T-cell (primary cell): ENCODE measurements at places on chromosomes 6 and 20. TPM values are rescaled to one million over a fixed set of nuclear protein-coding genes. Genes with fewer than 3 reads are reported as not detected.
A peak's percentile ranks its signal among the peaks of the same experiment; 100 is the strongest.

- H3K4me1 ChIP-seq, result no peaks in the 10 kb centered on the region
- no peak for DNase-seq
- H3K4me3 ChIP-seq, result no peak overlapping the region
- no peaks in the 10 kb centered on the region for H3K27me3 ChIP-seq
Observed at GRCh38 chr6:34065466-34066217, 80.2 kb downstream of the GRM4 start.

- H3K27ac ChIP-seq, result no peak overlapping the region
- H3K4me3 ChIP-seq, result no peak overlapping the region
- no peak for DNase-seq
- H3K4me1 ChIP-seq, result peaks cover 3% of the 10 kb centered on the region
- H3K27me3 ChIP-seq, result no peaks in the 10 kb centered on the region
Observed at GRCh38 chr20:24506146-24506545, 36.7 kb downstream of the SYNDIG1 start.

DNA sequence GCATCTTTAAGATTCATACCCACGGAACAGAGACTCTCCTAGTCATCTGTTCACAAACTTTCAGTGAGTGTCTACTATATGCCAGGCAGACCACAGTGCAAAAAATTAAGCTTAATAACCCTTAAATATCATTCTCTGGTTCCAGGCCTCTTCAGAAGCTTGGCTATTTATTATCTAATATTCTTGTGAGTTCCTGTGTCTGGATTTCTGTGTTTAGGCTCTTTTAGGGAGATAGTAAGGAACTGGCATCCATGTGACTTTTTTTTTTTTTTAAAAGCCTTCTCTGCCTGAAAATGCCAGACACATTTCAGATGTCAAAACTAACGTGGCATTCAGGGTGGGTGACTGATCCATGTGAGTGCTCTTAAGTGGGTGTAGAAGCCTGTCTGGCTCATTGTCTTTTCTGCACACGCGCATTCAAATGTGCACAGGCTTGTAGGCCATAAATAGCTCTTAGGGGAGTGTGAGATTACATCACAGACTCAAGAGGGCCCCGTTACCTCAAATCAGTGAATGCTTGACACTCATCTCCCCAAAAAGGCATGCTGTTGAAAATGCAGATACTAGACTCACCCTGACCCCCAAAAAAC, 141.9 kb downstream of the GMPR start:
- H3K27me3 ChIP-seq, result no peaks in the 10 kb centered on the region
- no peaks in the 10 kb centered on the region for H3K36me3 ChIP-seq
- H3K4me1 ChIP-seq, result no peaks in the 10 kb centered on the region
- H3K4me3 ChIP-seq, result no peak overlapping the region
- no peak for DNase-seq

GRCh38 chr6:127832381-127832780, 68.5 kb downstream of the THEMIS start:
- H3K4me1 ChIP-seq, result peaks cover 5% of the 10 kb centered on the region
- no peaks in the 10 kb centered on the region for H3K27me3 ChIP-seq
- H3K27ac ChIP-seq, result no peak overlapping the region
- no peak overlapping the region for H3K4me3 ChIP-seq
- DNase-seq, result no peak
- H3K36me3 ChIP-seq, result peaks cover 31% of the 10 kb centered on the region

Gene GPX5
- not detected for total RNA-seq

Gene CCND3
- total RNA-seq, result 532 TPM

Gene NRN1
- total RNA-seq, result not detected

Gene ZNF334
- 0.14 TPM for total RNA-seq

Gene DNAH8
- not detected for total RNA-seq

DNA sequence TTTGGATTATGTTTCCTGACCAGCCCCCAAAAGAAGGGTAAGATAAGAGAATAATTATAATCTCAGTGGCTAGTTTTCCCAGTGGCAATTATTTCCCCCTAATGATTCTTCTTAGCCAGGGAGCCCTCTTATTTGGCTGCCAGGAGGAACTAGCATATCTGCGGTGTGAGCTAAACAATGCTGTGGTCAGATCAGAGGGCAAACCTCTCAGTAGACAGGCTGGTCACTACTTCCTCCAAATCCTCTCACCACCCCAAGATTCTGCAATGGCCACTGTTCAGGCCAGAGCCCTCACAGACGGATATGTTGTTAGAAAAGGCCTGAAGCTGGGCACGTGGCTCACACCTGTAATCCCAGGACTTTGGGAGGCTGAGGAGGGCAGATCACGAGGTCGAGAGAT, 273.4 kb upstream of the SASH1 start:
- H3K4me1 ChIP-seq, result no peaks in the 10 kb centered on the region
- H3K27ac ChIP-seq, result no peak overlapping the region
- no peaks in the 10 kb centered on the region for H3K27me3 ChIP-seq
- H3K4me3 ChIP-seq, result no peak overlapping the region

GRCh38 chr6:7556394-7557106, 15.1 kb downstream of the DSP start:
- H3K4me1 ChIP-seq, result no peaks in the 10 kb centered on the region
- no peak for DNase-seq
- no peak overlapping the region for H3K27ac ChIP-seq
- peaks cover 17% of the 10 kb centered on the region for H3K27me3 ChIP-seq
- H3K36me3 ChIP-seq, result no peaks in the 10 kb centered on the region

- H3K4me3 ChIP-seq, result no peak overlapping the region
- DNase-seq, result no peak
- H3K27me3 ChIP-seq, result no peaks in the 10 kb centered on the region
- no peaks in the 10 kb centered on the region for H3K4me1 ChIP-seq
- peaks cover 3% of the 10 kb centered on the region for H3K36me3 ChIP-seq
- no peak overlapping the region for H3K27ac ChIP-seq
Observed at GRCh38 chr20:35854713-35855348, 83.0 kb downstream of the PHF20 start.

DNA sequence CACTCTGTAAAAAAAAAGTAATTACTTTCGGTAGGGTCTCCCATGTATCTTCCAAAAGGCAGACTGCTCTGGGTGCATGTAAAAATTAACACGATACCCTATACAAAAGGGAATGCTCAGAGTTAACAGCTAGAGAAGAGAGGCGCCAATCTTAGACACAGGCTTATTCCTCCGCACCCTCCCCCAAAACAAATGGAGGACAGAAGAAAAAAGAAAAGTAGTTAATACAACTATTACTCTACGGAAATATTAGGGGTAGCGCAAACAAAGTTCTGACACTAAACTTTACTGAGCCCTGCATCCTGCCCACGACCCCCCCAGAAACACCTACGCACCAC, 331 bp upstream of the UFL1 start:
- H3K36me3 ChIP-seq, result no peaks in the 10 kb centered on the region
- H3K4me3 ChIP-seq, result peak overlapping the region; percentile 89
- no peak for DNase-seq
- H3K4me1 ChIP-seq, result peaks cover 6% of the 10 kb centered on the region

DNA sequence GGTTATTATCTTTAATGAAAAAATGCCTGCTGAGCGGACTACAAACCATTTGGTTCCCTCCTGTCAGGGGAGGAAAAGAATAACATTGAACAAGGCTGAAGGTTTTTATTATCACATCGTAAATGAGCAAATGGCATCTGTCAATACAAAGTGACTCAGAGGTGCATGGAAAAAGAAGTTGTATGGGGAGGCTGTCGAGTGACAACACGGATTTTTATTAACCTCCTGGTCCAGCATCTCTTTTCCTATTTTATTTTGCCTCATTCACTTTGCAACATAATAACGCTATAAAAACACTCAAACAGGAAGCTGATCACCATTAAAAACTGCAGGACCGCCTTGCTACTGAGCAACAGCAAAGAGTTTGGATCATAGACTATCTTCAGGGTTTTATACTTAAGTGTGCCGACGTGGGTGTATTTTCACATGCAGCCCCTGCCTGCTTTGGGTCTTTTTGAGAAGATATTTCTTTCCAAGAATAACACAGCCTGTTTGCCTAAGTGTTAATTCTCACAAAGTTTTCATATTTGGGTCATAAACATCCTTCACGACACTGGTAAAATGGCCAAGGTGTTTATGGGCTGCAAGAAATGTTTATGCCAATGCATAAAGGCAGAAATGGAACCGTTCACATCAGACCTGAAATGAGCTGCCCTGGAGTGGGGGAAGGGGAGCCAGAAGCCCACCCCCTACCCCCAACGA, 132.1 kb upstream of the SALL4 start:
- no peaks in the 10 kb centered on the region for H3K36me3 ChIP-seq
- DNase-seq, result no peak
- no peaks in the 10 kb centered on the region for H3K27me3 ChIP-seq

- no peak overlapping the region for H3K4me3 ChIP-seq
- H3K27me3 ChIP-seq, result peaks cover 8% of the 10 kb centered on the region
- no peaks in the 10 kb centered on the region for H3K4me1 ChIP-seq
- no peak overlapping the region for H3K27ac ChIP-seq
- no peaks in the 10 kb centered on the region for H3K36me3 ChIP-seq
Observed at GRCh38 chr6:29809249-29809648, 18.4 kb upstream of the HLA-G start.

GRCh38 chr6:41228616-41229015, 467 bp downstream of the TREML4 start:
- DNase-seq, result no peak
- H3K27me3 ChIP-seq, result peaks cover 21% of the 10 kb centered on the region
- H3K36me3 ChIP-seq, result no peaks in the 10 kb centered on the region
- H3K27ac ChIP-seq, result no peak overlapping the region

DNA sequence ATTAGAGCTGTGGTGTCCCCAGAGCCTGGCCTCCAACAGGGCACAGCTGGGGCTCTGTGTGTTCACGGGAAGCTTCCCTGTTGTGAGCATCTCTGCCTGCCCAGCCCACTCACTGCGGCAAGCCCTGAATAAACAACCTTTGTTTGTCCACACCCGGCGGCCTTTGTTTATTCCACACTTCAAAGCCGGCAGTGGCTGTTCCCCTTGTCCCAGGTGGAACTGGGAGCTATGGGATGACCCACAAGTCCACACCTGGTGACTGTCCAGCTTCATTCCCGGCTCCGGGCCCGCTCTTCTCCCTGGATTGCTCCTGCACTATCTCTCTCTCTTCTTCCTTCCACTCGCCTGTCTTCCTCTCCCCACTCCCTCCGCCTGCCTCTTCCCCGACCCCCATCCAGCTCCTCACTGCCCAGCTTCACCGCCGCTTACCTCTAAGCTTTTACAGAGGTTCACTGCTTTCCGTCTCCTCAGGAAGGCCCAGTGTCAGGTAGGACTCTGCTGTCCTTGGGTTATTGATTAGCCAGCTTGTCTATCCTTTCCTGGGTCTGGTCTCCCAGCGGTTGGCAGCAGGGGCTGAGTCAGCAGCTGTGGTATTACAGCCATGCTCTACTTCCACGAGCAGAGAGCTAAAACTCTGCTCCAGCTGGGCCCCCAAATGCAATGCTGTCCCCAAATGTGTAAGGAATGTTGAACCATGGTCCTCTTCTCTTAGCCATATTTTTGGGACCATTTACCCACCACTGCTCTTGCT, 17.8 kb downstream of the DACT2 start:
- H3K27me3 ChIP-seq, result no peaks in the 10 kb centered on the region
- no peak overlapping the region for H3K27ac ChIP-seq
- no peaks in the 10 kb centered on the region for H3K36me3 ChIP-seq
- no peak for DNase-seq
- no peak overlapping the region for H3K4me3 ChIP-seq
- no peaks in the 10 kb centered on the region for H3K4me1 ChIP-seq

DNA sequence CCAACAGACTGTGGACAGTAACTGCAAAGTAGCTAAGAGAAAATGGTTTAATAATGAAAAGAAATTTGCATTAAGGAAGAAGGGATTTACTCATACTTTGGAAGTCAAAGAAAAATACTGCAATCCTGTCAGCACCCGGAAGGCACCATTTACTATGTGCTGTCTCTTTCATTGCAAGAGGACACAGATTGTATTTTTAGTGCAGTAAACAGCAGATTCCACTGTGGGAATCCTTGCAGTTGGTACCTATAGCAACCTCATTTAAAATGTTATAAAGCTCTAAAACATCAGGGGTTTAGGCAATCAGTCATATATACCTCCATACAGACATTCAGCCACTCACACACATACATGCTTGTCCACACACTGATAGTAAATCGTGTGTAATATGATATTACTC, 346.8 kb downstream of the PKHD1 start:
- H3K36me3 ChIP-seq, result no peaks in the 10 kb centered on the region
- no peak overlapping the region for H3K27ac ChIP-seq
- no peak for DNase-seq
- no peaks in the 10 kb centered on the region for H3K4me1 ChIP-seq
- H3K4me3 ChIP-seq, result no peak overlapping the region
- no peaks in the 10 kb centered on the region for H3K27me3 ChIP-seq

Gene MANEA
- 6.1 TPM for total RNA-seq

Gene PRL
- total RNA-seq, result 0.82 TPM

- DNase-seq, result no peak
- no peaks in the 10 kb centered on the region for H3K27me3 ChIP-seq
- H3K4me1 ChIP-seq, result no peaks in the 10 kb centered on the region
- no peak overlapping the region for H3K27ac ChIP-seq
Observed at GRCh38 chr6:108778421-108779186, 69.6 kb upstream of the ARMC2 start.

Gene FAM184A
- 5.7 TPM for total RNA-seq

Gene SPTLC3
- total RNA-seq, result 0.20 TPM

DNA sequence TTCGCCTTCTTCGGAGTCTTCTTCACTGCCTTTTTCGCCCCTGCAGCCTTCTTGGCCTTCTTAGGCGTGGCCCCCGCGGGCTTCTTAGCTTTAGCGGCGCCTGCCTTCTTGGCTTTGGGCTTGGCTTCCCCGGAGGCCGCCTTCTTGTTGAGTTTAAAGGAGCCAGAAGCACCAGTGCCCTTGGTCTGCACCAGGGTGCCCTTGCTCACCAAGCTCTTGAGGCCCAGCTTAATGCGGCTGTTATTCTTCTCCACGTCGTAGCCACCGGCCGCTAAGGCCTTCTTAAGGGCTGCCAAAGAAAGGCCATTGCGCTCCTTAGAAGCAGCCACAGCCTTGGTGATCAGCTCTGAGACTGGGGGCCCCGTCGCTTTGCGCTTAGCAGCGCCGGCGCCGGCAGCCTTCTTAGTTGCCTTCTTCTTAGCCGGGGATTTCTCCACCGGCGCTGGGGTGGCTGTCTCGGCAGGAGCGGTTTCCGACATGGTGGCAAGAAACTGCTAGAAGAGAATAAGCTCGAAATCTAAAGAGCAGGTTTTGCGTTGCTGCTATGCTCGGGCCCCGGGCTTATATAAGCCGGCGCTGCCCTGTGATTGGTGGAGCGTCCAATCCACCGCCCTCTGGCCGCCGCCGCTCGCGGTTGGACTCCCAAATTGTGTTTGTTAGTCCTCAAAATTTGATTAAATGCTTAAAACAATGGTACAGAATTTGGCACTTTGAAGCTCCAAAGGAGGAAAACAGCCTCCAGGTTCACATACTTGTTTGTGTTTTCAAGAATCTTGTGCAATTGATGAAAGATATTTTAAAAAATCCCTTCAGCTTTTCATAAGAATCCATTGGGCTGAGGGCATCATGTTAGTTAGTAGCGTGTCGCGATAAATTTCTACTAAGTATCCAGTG, 44.9 kb downstream of the OR2B2 start:
- H3K27me3 ChIP-seq, result no peaks in the 10 kb centered on the region
- H3K36me3 ChIP-seq, result no peaks in the 10 kb centered on the region
- DNase-seq, result peak; percentile 75
- peaks cover 48% of the 10 kb centered on the region for H3K4me1 ChIP-seq

Gene CD109
- total RNA-seq, result 0.93 TPM

Gene OR2H1
- not detected for total RNA-seq

Gene TREM1
- 0.23 TPM for total RNA-seq

Gene TSBP1
- not detected for total RNA-seq
